ENCODE measurements at places on chromosomes 16 and 17.

- no peak for DNase-seq
Observed at GRCh38 chr16:88976366-88977017, 515 bp downstream of the CBFA2T3 start.

DNA sequence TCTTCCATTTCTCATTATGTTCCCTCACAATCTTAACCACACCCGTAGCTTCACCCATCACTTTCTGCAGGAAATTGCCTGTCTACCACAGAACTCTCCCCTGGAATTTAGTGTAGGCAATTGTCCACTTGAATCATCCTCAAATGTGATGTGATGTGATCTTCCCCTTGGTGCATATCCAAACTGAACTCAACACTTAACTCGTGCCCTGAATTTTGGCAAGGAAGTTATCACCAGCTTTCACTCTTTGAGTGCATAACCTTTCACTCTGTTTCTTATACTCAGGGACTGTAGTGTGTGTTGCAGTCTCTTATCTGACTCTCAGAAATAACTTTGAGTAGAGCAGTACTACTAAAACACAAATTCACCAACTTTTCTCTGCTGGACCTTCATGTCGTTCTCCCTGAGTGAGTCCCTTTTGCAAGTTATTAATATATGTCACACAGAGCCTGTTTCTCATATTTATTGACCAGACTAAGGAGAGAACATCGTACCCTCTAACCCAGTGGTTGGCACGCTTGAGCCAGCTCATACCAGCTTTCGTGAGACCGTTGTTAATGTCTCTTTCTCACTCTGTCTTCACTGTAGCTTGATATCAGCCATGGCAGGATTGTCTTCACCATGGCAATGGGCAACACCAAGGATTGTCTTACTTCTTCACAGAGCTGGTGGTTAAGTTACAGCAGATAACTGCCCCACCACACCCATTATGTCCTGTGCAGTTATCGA is 558.9 kb upstream of the HSBP1 start:
- no peak for DNase-seq

DNA sequence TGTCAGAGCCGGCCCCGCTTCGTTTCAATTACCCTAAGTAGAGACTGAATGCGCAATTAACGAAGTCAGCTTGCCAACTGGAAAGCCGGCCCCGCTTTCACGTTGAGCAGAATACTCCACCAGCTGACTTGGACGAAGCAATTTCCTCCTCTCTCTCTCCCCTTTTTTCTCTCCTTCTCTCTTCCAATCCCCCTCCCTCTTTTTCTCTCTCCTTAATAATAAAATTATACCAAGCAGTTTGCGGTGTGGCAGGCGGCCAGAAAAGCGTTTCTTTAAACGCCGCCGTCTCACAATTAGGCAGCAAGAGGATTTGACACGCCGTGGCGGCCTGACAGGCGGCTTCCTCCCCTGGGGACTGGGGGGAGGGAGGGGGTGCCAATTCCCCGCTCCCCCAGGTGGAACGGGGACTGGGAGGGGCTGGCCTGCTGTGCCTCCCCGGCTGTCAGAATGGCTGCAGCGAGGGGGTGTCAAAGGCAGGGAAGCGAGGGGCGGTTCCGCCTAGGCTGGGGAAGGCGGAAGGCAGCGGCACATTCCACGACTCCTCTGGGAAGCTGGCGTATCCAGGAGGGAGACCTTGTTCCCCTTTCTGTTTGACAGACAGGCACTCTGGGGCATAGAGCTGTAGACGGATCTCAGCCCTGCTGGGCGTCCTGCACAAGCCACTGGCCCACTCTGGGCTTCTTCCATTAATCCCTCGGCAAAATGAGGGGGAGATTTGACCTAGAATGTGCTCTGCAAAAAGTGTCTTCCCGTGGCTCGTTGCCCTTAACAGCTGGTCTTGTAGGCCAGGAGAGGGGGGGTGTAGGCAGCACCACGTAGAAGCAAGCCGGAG is 52.7 kb downstream of the SREBF1 start:
- peak; percentile 27 for DNase-seq

DNA sequence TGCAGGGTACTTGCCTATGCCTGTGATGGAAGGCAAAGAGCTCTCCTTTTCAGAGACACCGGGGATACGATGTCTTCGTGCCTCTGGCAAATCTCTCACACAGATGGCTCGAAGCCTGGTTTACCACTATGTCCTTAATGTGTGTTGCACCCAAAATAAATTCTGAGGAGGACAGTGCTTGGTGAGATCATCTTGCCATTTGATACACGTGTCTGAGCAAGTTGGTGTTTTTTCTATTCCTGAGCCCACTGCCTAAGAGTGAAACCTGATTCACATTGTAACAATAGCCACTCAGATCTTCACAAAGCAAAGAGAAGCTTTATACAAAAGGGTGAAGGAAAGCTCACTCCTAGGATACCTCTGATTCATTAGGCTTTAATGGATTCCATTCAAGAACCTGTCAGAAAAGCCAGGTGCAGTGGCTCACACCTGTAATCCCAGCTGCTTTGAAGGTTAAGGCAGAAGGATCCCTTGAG is 33.1 kb upstream of the AKAP1 start:
- no peak for DNase-seq

- no peak for DNase-seq
Observed at GRCh38 chr17:40623419-40624210, 24.0 kb downstream of the SMARCE1 start.

GRCh38 chr17:8757189-8757588 is 1.2 kb downstream of the SPDYE4 start:
- DNase-seq = no peak

DNA sequence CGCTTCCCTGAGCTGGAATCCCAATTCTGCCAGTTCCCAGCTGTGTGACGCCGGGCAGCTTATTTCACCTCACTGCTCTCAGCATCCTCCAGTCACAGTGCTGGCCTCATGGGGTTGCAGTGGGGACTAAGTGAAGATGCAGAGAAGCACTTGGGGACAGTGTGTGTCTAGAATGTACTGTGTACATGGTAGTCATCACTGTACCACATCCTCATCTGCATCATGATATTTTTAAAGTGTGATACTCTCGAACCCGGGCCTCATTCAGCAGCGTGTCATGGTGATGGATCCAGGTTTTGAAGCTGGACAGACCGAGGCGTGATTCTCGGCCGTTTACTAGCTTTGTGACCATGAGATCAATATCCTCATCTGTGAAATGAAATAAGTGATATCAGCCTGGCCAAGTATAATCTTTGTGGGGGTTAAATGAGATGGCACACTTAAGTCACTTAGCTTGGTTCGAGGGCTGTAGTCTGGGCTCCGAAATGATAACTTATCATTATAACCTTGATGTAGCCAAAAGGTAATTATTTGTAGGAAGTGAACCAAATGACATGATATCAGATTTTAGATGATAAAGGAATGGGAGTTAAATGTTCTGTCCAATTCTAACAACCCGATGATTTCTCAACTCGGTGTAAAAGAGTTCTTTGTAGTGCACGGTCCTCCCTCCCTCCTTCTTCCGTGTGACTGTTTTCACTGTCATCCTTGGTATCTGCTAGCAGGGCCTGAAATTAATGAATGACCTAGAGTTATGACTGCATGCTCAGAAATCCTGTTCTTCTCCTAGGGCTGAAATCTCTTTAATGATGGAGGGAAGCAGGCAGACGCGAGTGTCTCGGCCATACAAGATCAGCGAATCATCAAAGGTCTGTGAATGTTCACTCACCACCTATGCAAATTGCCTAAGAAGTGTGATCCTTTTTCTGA is 2.0 kb downstream of the KLHL36 start:
- DNase-seq = no peak

DNA sequence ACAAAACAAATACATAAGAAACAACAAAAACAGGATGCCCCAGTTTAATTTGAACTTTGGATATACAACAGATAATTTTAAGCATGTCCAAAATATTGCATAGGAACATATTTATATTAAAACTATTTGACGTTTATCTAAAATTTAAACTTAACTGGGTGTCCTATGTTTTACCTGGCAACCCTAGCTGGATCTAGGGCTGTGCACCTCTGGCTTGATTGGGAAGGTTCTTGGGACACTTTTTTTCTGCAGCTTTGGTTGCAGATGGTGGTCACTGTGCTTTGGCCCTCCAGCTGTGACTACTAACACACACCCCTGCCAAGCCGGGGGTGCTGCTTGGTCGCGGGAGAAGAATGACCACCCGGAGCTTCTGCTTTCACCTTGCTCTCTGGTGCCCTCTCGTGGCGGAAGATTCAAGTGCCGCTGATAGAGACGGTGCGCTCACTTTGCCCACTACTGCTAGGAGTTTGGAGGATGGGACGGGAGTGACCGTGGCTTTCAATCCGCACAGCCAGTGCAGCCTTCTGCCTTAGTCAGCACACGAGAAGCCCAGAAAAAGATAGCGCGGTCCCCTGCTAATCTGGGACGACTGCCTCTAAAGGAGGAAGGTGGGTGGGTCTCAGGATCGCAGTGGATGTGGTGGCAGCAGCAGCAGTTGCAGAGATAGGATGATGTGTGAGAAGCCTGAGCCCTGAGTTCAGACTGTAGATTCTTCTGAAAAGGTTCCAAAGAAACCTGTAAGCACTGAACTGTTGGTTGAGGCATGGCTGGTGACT is 6.7 kb downstream of the SPACA3 start:
- peak; percentile 84 for DNase-seq

GRCh38 chr17:19374136-19374535 is 4.2 kb upstream of the MAPK7 start:
- DNase-seq = no peak

DNA sequence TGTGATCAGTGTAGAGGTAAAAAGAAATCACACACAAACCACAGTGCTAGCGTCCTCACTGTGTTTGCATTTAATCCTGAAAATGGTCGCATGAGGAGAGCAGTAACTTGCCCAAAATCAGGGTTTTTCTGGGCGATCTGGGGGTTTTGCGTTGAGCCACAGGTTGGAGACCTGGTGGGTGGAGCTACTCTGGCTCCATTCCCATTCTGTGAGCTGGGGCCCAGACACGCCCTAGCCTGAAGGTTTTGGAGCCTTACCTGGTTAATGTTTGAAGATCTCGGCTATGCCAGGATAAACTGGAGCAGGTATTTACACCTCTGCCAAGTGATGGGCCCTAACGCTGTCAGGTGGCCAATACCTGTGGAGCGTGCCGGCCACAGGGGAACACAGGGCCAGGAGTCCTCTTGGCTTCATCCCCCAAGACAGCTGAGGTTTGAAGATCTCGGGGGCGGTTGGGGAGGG is 48.4 kb downstream of the MPRIP start:
- DNase-seq = no peak

- DNase-seq = no peak
Observed at GRCh38 chr17:28843816-28844148, 1.2 kb upstream of the FAM222B start.

- DNase-seq = no peak
Observed at GRCh38 chr16:14491861-14492529, 138.1 kb downstream of the PARN start.

GRCh38 chr16:85825326-85825725 is 25.8 kb downstream of the COX4I1 start:
- no peak for DNase-seq

DNA sequence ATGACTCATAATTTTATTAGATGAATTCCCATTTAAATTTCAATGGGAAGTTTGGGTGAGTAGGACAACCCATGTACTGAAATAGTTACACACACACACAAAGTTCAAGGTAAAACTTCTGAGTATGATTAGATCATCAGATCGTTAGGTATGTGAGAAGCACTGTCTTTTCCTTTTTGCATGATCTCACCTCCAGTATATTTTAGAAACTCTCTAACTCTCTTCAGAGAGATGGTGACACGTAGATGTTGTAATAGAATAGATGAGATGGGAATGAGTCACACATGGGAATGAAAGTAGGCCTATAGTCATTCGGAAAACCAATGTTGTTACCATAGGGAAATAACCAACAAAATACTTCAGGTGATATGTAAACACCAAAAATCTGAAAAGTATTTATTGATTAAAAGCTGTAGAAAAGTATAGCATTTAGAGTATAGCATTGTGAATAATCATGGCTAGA is 22.2 kb downstream of the KRT23 start:
- no peak for DNase-seq

DNA sequence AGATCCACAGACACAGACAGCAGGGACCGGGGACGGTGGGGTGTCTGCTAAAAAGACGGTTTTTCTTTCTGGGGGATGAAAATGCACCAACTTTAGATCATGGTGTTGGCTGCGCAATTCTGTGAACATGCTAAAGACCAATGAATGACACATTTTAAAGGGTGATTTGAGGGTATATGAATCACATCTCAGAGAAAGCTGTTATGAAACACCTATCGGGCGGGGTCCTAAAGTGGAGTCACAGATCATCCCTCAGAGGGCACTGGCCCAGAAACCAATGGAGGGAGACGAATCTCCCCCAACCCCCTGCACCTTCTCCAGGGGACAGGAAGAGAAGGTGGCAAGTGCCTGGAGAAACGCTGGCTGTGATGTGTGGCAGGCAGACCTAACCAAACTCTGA is 26.0 kb downstream of the KLHDC4 start:
- DNase-seq = no peak

- DNase-seq = no peak
Observed at GRCh38 chr16:72961863-72962262, 86.1 kb downstream of the ZFHX3 start.

- no peak for DNase-seq
Observed at GRCh38 chr17:80523054-80523744, 21.4 kb upstream of the RPTOR start.
